ENCODE measurements at places on chromosomes 13 and 19.

GRCh38 chr13:46595136-46595884, 42.3 kb downstream of the LRCH1 start:
- no peak for DNase-seq

DNA sequence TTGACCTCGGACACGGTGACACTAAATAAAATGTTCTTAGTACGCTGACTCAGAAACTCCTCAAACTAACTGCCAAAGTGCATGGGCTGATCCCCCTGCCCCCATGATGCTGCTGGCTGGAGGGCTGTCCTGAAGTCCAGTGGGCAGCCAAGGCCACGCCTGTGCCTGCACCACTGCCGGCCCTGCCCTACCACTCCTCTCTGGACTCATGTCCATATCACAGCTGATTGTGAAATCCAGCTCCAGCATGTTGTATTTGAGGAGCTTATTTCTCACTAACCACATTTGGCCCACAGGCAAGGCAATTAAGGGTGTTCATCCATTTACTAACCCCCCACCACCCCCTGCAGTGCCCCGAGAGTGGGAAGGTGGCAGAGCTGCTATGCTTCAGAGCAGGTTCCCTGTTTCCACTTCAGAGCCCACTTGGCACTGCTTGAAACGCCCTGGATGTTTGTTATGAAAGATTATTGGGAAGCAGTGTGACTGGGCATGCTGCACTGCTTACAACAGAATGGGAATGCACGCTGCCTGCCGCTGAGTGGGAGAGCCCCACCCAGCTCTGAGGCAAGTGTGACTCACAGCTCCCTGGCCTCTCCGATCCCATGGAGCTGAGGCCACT, 114.0 kb downstream of the UQCRFS1 start:
- no peak for DNase-seq

DNA sequence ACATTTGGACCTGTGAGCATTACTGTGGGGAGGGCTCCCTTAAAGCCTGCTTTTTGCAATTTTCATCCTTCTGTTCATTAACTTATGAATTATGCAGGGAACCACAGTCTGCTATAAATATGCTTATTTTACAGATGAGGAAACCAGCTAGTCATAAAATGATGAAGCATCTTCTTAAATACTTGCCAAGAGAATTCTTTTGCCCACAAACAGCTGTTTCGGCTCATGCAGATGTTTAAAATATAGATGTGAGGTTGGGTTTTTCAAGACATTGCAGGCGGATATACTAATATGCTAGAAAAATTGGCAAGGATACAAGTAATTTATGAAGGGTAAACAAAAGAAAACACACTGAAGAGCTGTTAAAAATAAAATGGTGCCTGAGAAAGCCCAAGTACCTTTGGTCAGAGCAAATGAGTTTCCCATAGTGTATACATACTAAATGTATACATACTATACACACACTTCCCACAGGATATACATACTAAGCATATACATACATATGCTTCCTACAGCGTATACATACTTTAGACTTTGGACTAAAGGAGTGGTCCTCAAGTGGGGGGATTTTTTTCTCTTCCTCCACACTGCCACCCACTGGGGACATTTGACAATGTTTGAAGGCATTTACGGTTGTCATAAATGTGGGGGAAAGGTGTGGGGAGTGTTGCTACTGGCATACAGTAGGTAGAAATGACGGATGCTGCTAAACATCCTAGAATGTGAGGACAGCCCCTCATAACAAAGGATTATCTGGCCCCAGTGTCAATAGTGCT, 164.9 kb upstream of the CSNK1A1L start:
- no peak for DNase-seq

DNA sequence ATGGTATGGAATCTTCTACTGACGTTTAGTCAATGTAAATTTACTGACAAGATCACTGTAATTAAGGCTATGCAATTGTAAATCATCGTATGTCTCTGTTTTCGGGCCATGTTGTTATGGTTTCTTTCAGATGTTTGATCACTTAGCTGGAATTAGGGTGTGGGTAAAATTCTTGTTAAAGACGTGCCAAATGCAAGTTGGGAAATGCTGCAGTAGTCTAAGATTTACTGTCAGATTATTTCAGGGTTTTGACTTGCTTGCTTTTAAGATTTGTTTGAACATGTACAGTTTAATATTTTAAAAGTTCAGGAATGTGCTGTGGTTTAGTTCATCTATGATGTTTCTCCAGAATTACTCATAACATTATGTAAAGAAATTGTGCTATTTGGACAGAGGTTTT, 10.8 kb downstream of the NDFIP2 start:
- DNase-seq: no peak

DNA sequence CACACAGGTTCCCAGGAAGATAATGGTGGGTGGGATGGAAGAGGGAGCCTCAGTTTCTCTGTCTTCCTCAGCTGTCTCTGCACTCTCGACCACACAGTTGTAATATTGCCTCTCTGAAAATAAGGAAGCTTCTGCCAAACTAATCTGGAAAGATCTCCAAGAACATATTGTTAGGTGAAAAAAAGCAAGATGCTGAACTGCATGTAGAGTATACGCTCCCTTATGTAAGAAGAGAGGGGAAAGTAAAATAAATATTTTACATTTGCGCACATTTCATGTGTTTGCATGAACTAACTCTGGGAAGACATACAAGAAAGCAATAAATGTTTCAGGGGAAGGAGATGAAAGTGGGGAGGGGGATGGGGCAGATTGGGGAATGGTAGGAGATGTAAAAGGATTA, 41.9 kb upstream of the CACNA1A start:
- DNase-seq: no peak

GRCh38 chr13:44237881-44238421, 135.7 kb upstream of the SERP2 start:
- DNase-seq: no peak

GRCh38 chr19:14015524-14016035, 9.5 kb upstream of the RFX1 start:
- no peak for DNase-seq

Data from activated T-helper 1 cell treated with anti-CD3 and anti-CD28 coated beads, Interleukin-12 subunit alpha, Interleukin-12 subunit beta, Interleukin-2, Interleukin-4 antibody, amounts not matched to agents 30 ng/mL and 10 ng/mL and 1 ng/mL, durations not matched to agents 14 hours and 24 hours and 36 hours (primary cell).